Right cardiac atrium (tissue), 5 donors: ENCODE measurements at places on chromosomes 5 and 9. TPM values are rescaled to one million over a fixed set of nuclear protein-coding genes. Genes with fewer than 3 reads are reported as not detected.

DNA sequence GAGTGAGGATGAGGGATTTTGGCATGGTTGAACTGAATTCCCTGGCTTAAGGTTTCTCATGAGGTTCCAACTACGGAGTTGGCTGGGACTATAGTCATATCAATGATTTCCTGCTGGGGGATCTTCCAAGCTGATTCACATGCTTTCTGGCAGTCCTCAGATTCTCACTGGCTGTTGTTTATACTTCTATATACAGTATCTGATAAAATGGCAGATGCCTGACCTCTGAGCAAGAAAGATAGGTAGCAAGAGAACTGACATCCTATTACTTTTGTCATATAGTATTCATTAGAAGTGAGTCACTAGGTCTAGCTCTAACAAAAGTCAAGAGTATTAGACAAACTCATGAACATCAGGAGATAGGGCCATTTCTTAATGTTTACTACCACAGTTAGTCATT lies 440.9 kb upstream of the EDIL3 start:
- no peak for DNase-seq

DNA sequence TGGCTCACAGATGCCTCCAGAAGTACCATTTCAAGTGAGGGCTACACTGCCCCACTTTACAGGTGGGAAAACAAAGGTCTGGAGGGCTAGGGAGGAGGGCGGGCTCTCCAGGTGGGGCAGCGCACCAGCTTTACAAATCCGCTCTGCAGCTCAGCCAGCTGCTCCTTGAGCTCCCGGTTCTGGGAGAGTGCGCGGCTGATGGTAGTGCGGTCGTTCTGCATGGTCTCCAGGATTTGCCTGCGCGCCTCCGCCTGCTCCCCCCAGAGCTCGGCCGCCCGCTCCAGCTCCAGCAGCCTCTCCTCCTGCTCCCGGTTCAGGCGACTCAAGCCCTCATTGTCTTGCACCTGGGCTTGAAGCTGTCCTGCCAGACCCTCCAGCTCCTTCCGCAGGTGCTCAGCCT lies 15.5 kb downstream of the GOLGA2 start:
- DNase-seq, result no peak

DNA sequence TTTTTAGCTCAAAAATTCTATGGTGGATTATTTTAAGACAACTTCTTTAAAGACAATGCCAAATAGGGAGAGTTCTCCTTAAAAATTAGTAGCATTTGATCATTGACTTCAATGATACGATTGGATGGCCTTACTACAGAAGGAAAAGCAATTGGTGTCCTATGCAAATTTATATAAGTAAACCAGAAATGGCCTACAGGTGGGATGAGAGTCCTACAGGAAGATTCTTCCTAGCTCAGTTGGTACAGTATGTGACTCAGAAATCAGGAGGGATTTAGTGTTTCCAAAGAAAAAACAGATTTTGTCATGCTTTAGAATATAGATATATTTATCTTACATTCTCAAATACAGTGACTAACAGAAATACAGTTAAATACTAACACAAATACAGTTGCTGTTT lies 6.5 kb downstream of the ANKRA2 start:
- no peak for DNase-seq

GRCh38 chr9:124254261-124254682 lies 3.5 kb upstream of the NEK6 start:
- DNase-seq, result no peak

GRCh38 chr5:107523029-107523680 lies 147.6 kb downstream of the EFNA5 start:
- DNase-seq, result no peak

- no peak for DNase-seq
Observed at GRCh38 chr5:34775886-34776285, 63.1 kb upstream of the TTC23L start.

- DNase-seq, result no peak
Observed at GRCh38 chr5:115450741-115451140, 93.8 kb downstream of the FEM1C start.

- DNase-seq, result peak; percentile 71
Observed at GRCh38 chr5:79236970-79237739, 1.2 kb downstream of the JMY start.

GRCh38 chr5:38642189-38642911 lies 85.9 kb upstream of the LIFR start:
- no peak for DNase-seq

- no peak for DNase-seq
Observed at GRCh38 chr5:26884481-26884880, 153.9 kb downstream of the CDH9 start.

DNA sequence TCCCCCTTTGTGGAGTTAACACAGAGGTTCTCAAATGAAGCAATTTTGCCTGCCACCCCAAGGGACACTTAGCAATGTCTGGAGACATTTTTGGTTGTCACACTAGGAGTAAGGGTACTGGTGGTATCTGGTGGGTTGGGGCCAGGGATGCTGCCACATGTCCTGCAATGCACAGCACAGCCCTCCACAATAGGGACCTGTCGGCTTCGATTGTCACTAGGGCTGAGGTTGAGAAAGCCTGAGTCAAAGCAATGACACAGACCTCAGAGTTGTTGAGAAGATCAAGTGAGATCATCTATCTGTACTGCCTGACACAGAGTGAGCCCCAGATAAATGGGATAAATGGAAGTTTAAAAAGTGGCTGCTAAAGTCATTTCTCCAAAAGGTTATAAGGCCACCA lies 249.2 kb upstream of the KLF4 start:
- DNase-seq, result no peak

GRCh38 chr5:4531756-4532704 lies 608.1 kb upstream of the ADAMTS16 start:
- DNase-seq, result no peak

DNA sequence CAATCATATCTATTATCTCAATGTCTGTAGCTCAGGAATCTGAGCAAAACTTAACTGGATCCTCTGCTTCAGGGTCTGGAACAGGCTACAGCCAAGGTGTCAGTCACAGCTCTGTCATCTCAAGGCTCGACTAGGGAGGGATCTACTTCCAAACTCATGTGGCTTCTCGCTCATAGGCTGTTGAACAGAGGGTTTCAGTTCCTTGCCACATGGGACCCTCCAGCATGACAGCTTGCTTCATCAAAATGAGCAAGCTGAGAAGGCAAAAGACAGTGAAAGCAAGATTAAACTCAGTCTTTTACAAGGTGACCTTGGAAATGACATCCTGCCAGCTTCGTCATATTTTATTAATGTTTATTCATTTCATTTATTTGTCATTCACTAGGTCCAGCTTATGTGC lies 111.7 kb downstream of the GADD45G start:
- no peak for DNase-seq

DNA sequence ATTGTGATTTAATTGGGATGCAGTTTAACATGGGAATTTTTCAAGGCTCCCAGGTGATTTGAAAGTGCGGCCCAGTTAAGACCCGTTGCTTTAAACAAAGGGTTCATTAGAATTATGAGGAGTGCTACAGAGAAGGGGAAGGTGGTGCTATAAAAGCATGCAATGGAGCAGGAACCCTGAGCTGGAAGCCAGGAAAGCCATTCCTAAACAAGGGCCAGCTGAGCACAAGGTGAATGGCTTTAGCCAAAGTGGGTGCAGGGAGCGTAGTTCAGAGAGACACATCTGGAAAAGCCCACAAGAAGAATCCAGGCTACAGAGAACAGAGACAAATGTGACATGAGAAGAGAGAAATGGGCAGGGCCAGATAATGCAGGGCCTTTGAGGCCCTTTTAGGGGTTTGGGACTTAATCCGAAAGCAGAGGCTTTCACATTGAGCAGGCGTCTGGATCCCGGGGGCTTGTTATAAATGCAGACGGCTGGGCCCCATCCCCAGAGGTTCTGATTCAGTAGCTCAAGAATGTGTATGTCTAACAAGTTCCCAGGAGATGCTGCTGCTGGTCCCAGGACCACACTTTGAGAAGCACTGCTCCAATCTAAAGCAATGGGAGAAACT lies 138.1 kb upstream of the WWC1 start:
- no peak for DNase-seq

PCDHB14 gene
- polyA plus RNA-seq, result 2.3 TPM

ANKRD31 gene
- 0.05 TPM for polyA plus RNA-seq

TSSK1B gene
- 0.07 TPM for polyA plus RNA-seq

DNM1 gene
- 6.0 TPM for polyA plus RNA-seq

OR1J2 gene
- polyA plus RNA-seq, result not detected

PCA3 gene
- polyA plus RNA-seq, result 0.18 TPM

CKMT2 gene
- polyA plus RNA-seq, result 1,778 TPM

PCDHB16 gene
- 1.3 TPM for polyA plus RNA-seq
